NT2/D1 (cell line): ENCODE measurements at places on chromosomes 1 and 21.

DNA sequence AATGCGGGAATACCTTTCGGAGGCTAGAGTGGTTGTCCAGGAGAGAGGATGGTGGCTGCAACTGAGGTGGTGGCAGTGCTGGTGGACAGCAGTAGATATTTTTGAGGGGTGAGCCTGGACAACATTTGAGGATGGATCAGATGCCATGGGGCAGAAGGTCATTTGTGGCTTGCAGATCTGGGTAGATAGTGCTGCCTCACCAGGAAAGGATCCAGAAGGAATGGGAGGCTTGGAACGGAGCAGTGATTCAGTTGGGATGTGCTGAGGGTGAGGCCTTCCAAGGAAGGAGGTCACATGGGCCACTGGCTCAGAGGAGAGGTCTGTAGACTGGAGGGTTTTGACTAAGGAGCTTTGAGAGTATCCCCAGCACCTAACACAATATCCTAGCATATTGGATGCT lies 110.8 kb upstream of the KAZN start:
- DNase-seq: no peak

GRCh38 chr1:2468041-2468472 lies 8.0 kb upstream of the PLCH2 start:
- no peak for DNase-seq

- no peak for DNase-seq
Observed at GRCh38 chr1:208211921-208212843, 32.0 kb downstream of the PLXNA2 start.

DNA sequence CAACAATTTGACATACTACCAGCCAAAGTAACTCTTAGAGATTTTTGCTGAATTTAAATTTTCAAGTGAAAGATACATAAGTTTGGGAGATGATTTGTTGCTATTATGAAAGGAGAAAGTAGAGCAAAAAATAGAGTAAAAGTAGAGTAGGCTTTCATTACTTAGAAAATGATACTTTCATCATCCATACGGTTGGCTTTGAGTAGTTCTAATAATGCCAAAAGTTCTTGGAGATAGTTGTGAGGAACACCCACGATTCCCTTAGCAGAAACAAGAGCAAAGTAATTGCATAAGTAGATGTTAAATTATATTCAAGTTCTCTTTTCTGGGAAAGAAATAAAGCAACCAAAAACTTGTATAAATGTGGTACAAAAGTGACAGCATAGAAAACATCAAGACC lies 95.0 kb upstream of the VAV3 start:
- DNase-seq: no peak

DNA sequence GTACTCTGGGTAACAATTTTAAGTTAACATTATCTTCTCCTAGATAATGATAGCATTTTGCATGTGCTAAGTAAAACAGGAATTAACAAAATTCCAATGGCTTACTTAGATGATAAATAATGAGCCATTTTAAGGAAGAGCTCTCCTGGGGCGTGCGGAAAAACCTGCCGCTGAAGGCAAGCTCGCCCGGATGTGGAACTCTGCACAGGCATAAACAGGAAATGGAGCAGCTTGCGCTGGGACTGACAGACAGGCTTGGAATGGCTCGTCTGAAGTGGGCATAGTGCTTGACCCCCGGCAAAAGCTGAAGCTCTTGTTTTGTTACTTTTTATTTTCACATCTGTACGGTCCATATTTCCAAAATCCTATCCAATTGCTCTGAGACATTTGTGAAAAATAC lies 169.2 kb downstream of the ZNF281 start:
- no peak for DNase-seq

DNA sequence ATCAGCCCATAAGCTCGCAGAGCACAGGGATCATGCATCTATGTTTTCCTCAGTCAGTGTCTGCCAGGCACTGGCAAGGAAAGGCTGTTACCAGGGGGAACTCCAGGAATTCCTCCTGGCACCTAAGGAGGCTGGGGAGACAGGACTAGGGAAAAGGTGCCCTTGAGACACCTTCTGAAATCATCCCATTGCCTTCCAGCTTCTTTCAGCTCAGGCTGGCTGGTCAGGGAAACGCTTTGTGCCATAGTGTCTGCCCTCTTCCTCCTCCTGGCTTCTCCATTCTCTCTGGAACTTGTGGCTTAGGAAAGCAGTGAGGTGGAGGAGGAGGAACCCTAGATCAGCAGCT lies 13.8 kb downstream of the LMNA start:
- no peak for DNase-seq

DNA sequence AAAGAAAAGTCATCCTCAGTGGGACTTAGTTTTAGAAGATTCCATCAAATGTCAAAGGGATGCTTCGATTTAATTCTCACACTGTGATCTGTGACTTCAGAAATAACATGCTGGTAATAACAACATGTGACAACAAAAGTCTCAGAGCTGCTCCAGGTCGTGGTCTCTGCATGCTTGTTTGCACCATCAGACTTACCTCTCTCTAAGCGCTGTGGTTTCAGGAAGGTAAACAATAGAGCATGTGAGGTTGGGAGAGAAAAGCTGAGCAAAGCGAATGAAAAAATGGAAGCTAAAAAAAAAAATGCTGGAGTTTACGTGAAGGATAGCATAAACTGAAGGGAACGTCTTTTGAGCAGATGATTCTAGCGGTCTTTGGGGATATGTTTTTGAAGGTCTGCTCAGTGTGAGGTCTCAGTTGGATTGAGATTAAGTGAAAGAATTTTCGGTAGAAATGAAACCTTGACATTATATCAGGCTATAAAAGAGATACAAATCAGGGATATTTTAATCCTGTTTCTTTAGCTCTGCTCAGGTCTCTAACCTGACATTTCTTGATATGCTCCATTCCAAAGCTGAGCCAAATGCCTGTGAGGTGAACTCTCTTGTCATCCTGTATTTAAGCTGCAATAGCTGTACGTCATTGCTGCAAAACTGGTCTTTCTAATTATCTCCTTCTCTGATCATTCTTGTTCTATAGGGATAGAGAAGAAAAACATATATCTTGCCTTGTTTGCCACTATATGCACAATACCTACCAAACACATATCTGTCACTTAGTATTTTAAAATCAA lies 86.5 kb downstream of the C1orf21 start:
- no peak for DNase-seq

DNA sequence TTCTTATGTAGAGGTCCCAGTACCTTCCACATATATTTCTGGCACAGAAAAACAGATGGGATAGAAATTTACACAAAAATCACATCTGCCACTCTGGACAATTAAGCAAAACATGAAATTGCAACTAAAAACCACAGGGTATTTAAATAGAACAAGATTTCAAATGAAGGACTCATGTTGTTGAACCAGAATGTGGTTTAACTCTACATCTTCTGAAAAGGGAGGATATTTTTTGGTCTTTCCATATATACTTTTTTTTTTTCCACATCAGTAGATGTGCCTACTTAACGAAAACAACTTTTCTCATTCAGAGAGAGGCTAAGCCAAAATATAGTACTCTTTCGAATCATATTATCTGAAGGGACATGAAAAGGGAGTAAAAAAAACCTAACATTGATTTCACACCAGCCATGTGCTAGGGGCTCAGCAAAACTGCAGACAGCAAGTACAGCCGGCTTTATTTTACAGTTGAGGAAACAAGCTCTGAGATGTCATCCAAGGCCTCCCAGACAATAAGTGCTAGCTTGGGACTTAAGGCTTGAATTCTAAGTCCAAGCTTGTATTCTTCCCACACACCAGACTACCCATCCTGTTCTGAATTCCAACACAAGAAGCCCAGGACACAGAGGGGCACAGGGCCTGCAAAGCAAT lies 208.9 kb downstream of the PBX1 start:
- no peak for DNase-seq

- DNase-seq: no peak
Observed at GRCh38 chr1:98870959-98871903, 133.4 kb downstream of the PLPPR5 start.

DNA sequence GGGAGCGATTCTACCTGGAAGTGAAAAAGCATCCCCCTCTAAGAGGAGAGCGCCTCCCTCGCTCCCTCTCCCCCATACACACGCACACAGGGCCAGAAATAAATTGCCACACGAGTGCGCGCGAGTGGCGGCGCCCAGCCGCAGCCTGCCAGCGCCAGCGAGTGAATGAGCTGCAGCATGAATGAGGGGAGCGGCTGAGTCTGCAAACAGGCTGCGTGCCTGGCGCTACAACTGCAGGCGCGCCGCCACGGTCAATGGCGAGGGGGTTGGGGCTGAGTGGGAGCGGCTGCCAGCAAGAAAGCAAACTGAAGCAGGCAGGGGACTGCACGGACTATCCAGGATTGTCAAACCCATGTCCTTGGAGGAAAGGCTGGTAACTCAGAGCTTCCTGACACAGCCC lies 2.2 kb downstream of the CAMK1G start:
- DNase-seq: no peak

DNA sequence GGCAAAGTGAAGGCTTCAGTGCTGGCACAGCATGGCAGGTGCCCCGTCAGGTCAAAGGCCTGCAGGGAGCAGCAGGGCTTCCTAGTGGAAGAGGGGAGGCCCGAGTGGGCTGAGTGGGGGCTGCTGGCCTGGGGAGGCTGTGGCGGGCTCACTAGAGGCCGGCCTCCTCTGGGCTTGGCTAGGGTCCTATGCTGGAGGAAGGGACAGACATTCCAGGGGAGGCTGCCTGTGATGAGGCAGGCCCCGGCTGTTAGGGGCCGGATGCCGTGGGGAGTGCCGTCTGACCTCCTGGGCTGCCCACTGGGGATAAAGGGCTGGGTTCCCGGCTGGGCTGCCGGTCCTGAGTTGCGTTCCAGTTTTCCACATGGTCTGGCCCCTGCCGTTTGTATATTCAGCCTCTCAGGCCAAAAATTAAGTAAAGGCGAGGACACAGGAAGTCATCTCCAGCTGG lies 21.1 kb downstream of the PRXL2B start:
- no peak for DNase-seq

DNA sequence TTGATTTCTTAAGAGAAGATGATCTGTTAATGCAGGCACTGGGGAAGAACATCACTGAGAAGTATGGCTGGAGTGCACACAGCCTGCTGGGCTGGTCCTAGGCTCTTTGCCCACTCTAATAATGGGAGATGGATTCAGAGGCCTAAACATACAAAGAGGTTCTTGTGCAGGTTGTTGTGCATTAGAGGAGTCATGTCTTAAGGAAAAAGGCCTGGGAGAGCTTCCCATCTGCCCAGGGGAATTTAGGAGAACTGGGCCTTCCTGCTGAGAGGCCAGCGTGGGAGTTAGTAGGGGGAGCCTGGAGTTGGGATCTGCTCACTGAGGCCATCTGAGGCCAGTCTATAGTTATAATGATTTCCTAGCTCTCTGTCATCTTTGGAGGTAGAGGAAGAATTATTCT lies 126.7 kb downstream of the TLR5 start:
- DNase-seq: no peak

GRCh38 chr1:25474439-25475047 lies 43.8 kb downstream of the MACO1 start:
- no peak for DNase-seq

- DNase-seq: no peak
Observed at GRCh38 chr1:185239861-185240260, 77.2 kb downstream of the IVNS1ABP start.

GRCh38 chr1:39854314-39854713 lies 29.0 kb downstream of the TRIT1 start:
- DNase-seq: no peak

- DNase-seq: peak; percentile 22
Observed at GRCh38 chr1:164863056-164863455, 304.1 kb downstream of the PBX1 start.

DNA sequence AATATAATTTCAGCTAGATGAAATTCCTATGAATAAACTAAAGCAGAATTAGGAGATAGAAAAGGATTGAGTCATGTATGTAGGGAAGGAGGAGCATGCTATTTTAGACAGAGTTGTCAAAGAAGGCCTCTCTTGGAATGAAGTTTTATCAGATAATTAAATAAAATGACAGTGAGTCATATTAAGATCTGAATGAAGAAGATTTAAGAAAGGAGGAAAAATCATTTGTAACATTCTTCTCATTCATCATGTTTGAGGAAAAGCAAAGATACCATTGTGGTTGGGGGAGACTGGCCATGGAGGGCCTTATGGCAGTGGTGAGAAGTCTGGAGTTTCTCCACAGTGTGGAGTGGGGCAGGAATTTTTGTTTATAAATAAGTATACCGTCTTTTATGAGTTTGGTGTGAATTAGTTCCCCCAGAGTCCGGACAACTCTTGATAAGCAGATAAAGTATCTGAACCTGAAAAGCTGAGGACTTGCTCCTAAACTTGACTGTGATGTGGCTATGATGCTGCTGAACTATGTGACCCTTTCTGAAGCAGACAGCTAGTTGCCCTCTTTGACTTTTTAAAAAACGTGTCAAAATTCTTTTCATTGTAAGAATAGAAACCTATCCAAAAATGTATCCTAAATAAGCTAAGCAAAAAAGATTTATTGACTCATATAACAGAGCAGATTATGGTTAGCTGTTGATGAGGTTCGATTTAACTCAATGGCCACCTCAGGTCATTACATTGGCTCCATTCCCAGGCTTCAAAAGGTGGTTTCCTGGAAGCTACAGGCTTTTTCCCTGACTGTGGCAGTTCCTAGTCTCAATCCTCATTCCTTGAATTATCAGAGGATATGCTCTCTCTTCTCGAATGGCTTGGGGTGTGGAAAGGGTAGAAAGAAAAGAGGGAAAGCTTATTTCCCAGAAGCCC lies 90.8 kb downstream of the LHX9 start:
- no peak for DNase-seq

DNA sequence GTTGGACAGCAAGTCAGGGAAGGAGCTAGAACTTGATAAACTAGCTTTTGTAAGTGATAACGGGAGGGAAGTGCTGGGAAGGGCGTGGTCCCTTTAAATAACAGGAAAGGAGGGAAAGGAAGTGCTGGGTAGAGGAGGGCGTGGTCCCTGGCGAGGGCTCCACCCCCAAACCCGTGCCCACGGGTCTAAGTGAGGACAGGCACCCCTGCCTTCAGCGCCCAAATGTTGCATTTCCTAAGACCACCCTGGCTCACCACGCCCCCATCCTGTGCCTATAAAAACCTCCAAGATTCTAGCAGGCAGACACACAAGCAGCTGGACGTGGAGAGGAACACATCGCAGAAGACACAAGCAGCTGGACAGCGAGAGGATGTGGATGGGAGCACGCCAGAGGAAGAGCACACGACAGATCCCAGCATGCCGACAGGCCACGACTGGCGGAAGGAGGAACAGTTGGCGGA lies 58.5 kb downstream of the PALMD start:
- no peak for DNase-seq

GRCh38 chr1:160117709-160118183 lies 2.2 kb downstream of the ATP1A2 start:
- DNase-seq: no peak

GRCh38 chr1:31785947-31786290 lies 21.8 kb upstream of the ADGRB2 start:
- no peak for DNase-seq

- no peak for DNase-seq
Observed at GRCh38 chr1:156033011-156033410, 12.3 kb upstream of the SSR2 start.

- DNase-seq: peak; percentile 94
Observed at GRCh38 chr1:41435570-41436178, 48.8 kb downstream of the EDN2 start.

DNA sequence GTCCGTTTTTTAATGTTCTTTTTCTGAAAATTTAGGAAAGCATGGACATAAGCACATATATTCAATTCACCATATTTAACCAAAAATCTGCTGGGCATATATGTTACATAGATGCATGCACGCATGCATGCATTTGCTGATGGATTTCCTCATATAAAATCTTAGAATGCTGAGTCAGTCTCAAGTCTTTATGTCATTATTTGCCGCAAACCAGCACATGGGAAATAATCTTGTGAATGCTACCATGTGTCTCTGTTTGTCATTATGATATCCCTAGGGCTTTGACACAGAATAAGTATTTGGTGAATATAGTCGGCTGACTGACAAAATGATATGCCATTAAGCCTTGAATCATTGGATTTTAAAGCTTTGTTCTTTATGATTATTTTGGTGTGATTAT lies 776.5 kb downstream of the KCNT2 start:
- DNase-seq: no peak
